ENCODE measurements at places on chromosomes 7 and 10.
A peak's percentile ranks its signal among the peaks of the same experiment; 100 is the strongest.

GRCh38 chr10:35421553-35422178, 85.4 kb downstream of the CCNY start:
- peak; percentile 50 for DNase-seq

- no peak for DNase-seq
Observed at GRCh38 chr10:31479752-31480151, 160.7 kb downstream of the ZEB1 start.

DNA sequence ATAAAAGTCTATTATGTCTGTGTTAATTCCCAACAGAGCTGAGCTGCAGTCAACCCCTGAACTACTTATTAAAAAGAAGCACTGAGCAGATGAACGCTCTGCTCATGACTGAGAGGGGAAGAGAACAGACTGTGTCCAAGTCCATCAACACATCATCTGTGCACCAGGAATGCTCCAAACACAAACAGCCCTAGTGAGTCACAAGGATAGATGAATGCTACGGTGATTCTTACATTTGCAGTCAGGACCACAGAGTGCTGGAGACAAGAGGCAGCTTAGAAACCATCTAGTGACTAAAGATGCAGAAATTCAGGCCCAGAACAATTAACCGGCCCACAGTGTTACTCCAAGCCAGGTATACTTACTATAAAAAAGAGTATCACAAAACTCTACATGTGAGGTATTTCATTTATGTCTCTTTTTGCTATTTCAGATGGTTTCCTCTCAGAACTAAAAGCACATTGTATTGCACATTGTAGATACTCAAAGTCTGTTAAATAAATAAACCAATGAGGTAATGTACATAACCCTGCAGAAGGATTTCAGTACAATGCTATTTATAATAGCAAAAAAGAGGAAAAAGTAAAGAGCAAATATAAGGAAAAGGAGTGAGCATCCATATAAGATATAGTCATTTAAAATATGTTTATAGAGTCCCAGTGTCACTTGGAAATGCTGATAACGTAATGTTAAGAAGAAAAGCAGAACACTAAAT, 159.2 kb downstream of the KCNMA1 start:
- peak; percentile 67 for DNase-seq

GRCh38 chr10:45433716-45434469, 59.9 kb downstream of the ALOX5 start:
- DNase-seq: no peak

- DNase-seq: no peak
Observed at GRCh38 chr10:42983591-42983990, 93.3 kb upstream of the RET start.

DNA sequence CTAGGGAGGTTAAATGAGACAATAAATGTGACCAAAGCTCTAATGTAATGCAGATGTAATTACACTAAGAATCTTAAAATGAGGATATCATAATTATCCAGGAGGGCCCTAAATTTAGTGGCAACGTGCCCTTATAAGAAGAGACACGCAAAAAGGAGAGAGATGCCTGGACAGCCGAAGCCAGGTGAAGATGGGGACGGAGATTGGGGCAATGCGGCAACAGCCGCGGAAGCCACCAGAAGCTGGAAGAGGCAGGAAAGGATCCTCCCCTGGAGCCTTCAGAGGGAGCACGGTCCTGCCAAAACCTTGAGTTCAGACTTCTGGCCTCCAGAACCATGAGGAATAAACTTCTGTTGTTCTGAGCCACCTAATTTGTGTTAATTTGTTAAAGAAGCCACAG, 25.3 kb upstream of the C10orf71 start:
- no peak for DNase-seq

DNA sequence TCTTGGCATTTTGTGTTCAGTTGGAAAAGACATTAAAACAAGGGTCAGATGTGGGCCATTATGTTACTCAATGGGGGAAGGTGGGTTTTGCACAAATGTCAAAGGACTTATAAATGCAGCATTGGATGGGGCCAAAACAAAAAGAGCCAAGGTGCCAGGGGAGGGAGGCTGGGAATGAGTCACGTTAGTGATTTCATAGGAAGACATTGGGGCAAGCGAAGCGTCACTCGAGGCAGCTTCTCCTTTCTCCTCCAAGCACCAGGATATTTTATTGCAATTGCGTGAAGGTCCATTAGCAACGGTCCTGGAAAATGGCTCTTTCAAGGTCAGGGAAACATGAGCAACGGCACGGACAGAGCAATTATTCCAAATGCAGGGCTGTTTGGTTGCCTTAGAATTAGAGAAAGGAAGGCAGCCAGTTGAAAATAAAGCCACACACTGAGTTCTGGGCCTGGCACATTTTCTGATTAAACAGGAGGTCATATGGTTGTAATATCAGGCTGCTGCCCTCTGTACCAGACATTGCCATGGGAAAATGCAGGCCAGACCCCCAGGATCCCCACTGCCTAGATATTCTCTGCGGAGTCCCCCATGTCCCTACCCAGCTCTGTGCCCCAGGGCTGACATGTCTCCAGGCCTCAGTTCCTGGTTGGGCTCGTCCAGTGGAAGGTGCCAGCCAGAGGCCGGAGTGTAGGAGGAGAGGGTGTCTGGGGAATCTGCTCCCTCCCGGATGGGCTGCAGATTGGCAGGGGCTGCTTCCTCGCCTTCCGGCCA, 63.3 kb upstream of the NANOS1 start:
- DNase-seq: no peak

GRCh38 chr10:971150-971542, 17.1 kb upstream of the GTPBP4 start:
- no peak for DNase-seq

GRCh38 chr10:107616463-107617410, 452.2 kb upstream of the SORCS1 start:
- DNase-seq: peak; percentile 66

DNA sequence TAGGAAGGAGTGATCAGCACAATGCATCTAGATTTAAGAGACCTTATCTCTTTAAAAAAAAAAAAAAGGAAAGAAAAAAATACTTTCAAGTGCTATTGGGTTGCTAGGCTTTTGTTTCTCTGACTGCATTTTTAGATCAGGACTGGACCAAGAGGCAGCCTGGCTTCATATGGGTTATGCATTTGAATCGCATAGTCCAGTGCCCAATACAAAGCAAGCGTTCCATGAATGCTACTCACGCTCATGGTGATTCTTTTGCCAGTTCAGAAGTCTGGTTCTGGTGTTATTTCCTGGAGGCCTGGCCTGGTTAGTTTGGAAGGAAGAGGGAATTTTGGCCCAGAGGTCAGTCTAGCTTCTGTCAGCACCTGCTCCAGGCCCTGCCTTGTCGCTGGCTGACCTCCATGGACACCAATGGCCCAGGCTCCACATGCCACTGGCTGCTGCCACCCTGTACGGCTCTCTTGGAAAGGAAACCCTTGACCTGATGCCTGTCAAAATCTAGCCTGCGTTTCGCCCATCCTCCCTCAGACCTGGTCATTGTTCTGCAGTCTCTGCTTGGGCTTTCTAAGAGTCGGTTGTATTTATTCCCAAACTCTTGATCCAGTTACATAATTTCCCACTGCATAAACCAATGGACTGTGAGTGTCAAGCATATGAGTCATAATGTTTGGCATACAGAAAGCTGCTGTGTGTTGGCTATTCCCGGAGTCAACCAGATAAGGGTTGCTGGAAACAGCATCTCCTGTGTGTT, 74.3 kb upstream of the MKX start:
- peak; percentile 16 for DNase-seq

- no peak for DNase-seq
Observed at GRCh38 chr10:13758756-13759155, 172.0 kb downstream of the PRPF18 start.

- DNase-seq: no peak
Observed at GRCh38 chr7:100411101-100411500, 17.4 kb downstream of the ZCWPW1 start.

DNA sequence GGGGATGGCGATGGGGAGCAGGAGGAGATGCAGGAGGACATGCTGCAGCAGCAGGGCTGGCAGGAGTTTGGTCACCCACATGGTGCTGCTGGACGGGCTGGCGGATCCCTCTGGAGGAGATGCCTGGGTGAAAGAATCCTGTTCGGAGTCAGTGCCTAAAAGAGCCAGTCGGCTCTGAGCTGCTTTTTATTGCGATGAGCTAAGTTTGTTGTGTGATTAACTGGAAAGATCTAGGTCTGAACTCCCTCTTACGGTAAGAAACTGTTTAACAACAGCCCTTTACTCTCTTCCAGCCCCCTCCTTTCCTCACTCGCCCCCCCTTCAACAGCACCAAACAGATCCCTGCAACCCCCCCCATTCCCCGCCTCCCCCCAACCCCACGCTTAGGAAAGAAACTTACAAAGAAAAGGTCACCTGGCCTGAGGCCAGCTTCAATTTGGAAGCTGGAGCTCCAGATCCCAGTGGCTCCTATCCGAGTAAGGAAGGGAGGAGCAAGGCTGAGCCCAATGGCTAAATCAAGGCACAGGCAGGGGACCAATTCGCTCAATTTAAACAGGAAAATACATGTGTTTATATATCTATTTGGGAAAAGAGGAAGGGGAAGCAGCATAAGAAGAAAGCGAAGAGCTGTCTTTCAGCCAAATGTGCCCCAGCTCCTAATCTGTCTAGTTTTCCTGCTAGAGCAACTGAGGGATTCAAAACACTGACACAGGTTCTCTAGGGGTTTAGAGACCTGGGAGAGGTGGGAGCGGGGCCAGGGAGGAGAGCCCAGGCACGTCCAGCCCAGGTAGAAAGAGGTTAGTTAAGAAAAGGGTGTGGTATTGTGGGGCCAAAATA, at the start of gene HGF:
HGF (minus strand) TSS at position 157 of the 837 bp plus-strand sequence; CDS start at position 81, 76 bp downstream.
- DNase-seq: no peak

- no peak for DNase-seq
Observed at GRCh38 chr7:81183326-81183725, 264.5 kb upstream of the SEMA3C start.

DNA sequence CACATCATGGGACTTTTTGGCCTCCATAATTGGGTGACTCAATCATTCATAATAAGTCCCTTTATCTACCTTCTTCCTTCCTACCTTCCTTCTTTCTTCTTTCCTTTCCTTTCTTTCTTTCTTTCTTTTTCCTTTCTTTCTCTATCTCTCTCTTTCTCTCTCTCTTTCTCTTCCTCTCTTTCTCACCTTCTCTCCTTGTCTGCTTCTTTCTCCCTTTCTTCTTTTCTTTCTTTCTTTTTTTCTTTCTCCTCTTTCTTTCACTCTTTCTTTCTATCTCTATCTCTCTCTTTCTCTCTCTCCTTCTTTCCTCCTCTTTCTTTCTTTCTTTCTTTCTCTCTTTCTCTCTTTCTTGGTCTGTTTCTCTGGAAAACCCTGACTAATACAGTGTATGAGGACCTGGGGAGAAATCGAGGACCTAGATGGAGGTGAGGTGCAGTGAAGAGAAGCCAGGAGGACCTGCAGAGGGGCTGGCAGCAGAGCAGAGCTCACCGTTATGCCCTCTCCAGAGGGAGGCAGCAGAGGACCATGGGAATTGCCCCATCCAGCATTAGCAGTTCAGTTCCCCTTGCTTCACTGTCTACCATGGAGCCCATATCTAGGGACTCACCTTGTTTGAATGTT, 52.7 kb upstream of the BTRC start:
- no peak for DNase-seq

DNA sequence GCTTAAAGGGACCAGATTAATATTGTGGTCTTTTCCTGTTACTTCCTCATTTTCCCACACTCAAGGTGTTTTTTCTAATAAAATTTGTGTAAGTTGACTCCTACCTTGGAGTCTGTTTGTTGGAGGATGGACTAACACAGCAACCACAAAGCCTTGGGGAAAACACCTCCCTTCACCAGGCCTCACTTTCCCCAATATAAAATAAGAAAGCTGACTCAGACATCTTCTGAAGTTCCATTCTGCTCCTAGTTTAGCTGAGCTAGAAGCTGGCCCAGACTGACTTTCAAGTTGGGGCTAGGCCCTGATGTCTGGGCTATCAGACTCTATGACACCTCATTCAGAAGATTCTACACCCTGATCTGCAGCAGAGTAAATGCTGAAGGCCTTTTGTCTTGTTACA, 73.0 kb upstream of the ADRB1 start:
- DNase-seq: no peak

GRCh38 chr7:135510592-135511183, 786 bp upstream of the CNOT4 start:
- DNase-seq: no peak

GRCh38 chr7:1275451-1276381, 43.0 kb downstream of the UNCX start:
- no peak for DNase-seq

DNA sequence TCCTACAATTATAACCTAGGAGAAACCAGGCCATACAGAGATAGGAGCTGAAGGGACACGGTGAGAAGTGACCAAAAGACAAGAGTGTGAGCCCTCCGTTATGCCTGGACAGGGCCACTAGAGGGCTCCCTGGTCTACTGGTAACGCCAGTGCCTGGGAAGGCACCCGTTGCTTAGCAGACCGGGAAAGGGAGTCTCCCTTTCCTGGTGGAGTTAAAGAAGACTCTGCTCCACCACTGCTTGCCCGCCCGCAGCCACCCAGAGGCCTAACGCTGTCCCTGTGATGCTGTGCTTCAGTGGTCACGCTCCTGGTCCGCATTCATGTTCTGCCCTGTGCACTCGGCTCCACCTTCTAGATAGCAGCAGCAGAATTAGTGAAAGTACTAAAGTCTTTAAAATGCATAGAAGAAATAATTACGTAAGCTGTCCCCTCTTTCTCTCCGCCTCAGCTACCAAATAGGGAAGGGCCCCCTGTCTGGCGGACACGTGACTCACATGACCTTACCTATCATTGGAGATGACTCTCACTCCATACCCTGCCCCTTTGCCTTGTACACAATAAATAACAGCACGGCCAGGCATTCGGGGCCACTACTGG, 34.8 kb downstream of the GRID2IP start:
- DNase-seq: peak; percentile 60

DNA sequence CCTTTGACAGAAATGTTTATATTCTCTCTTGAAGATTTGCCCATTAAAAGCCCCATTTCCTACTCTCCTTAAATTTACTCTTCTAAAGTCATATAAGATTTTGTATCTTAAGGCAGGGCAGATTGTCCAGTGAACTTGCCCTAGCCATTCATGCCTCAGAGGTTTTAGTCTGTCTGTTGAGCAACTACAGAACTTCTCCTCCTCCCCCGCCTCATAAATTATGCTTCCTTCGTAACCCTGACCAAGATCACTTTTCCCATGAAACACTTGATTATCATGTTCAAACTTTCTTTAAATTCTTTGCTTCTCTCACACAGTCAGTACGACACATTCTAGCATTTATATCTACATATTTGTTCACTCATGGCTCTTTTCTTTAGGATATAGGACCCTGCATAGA, 621.3 kb downstream of the ANKRD7 start:
- DNase-seq: no peak

- no peak for DNase-seq
Observed at GRCh38 chr7:69182596-69183467, 415.4 kb upstream of the AUTS2 start.

DNA sequence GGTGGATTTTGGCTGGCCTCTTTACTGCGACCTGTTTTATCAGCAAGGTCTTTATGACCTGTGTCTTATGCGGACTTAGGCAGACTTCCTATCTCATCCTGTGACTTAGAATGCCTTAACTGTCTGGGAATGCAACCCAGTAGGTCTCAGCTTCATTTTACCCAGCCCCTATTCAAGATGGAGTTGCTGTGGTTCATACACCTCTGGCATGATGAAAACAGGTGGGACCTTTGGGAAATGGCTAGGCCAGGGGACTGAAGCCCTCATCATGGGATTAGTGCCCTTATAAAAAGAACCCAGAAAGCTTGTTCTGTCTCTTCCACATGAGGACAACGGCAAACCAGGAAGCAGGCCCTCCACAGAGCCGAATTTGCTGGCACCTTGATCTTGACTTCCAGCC, 172.1 kb upstream of the MYO3A start:
- no peak for DNase-seq

Measured in HS-5 (cell line).